ENCODE measurements at places on chromosomes 5 and 9.

DNA sequence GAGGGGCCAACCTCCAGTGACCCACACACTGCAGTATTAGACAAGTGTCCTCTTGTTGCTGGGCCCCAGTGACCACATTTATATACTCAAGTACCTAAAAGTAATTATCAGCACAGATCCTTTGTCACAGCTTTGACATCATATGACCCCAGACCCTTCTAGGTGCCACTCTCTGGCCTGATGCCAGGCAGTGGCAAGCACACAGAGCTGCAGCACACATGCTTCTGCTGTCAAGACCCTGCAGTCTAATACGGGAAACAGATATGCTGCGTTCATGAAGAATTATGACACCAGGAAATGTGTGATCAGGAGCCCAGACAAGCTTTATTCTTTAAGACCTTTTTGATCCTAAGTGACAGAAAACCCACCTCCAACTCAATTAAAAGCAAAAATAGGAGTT is 63.8 kb upstream of the AFAP1L1 start:
- DNase-seq = no peak
- H3K36me3 ChIP-seq = no peaks in the 10 kb centered on the region
- H3K4me1 ChIP-seq = peaks cover 4% of the 10 kb centered on the region
- H3K27ac ChIP-seq = no peak overlapping the region

GRCh38 chr5:65034029-65034812 is 265.5 kb downstream of the CWC27 start:
- DNase-seq = peak; percentile 49
- peaks cover 15% of the 10 kb centered on the region for H3K4me1 ChIP-seq
- H3K27me3 ChIP-seq = no peaks in the 10 kb centered on the region
- no peak overlapping the region for H3K4me3 ChIP-seq
- no peaks in the 10 kb centered on the region for H3K36me3 ChIP-seq
- no peak overlapping the region for H3K27ac ChIP-seq

GRCh38 chr5:31888564-31888963 is 249.6 kb downstream of the PDZD2 start:
- H3K27ac ChIP-seq = no peak overlapping the region
- peak; percentile 42 for DNase-seq
- peaks cover 3% of the 10 kb centered on the region for H3K4me1 ChIP-seq
- H3K36me3 ChIP-seq = no peaks in the 10 kb centered on the region
- H3K27me3 ChIP-seq = no peaks in the 10 kb centered on the region

GRCh38 chr5:123398058-123398733 is 25.0 kb downstream of the CEP120 start:
- DNase-seq = no peak
- no peaks in the 10 kb centered on the region for H3K27me3 ChIP-seq
- H3K4me1 ChIP-seq = no peaks in the 10 kb centered on the region
- no peak overlapping the region for H3K27ac ChIP-seq
- H3K36me3 ChIP-seq = peaks cover 66% of the 10 kb centered on the region
- H3K4me3 ChIP-seq = no peak overlapping the region

- no peak overlapping the region for H3K27ac ChIP-seq
- peaks cover 75% of the 10 kb centered on the region for H3K27me3 ChIP-seq
- H3K4me3 ChIP-seq = no peak overlapping the region
- no peak for DNase-seq
- no peaks in the 10 kb centered on the region for H3K4me1 ChIP-seq
- no peaks in the 10 kb centered on the region for H3K36me3 ChIP-seq
These were observed 21.0 kb downstream of the TLX3 start for GRCh38 chr5:171330021-171330420.

- no peak overlapping the region for H3K27ac ChIP-seq
- no peaks in the 10 kb centered on the region for H3K27me3 ChIP-seq
- peak; percentile 92 for DNase-seq
- H3K4me1 ChIP-seq = no peaks in the 10 kb centered on the region
These were observed 28.3 kb downstream of the PTPN3 start for GRCh38 chr9:109469646-109470358.

DNA sequence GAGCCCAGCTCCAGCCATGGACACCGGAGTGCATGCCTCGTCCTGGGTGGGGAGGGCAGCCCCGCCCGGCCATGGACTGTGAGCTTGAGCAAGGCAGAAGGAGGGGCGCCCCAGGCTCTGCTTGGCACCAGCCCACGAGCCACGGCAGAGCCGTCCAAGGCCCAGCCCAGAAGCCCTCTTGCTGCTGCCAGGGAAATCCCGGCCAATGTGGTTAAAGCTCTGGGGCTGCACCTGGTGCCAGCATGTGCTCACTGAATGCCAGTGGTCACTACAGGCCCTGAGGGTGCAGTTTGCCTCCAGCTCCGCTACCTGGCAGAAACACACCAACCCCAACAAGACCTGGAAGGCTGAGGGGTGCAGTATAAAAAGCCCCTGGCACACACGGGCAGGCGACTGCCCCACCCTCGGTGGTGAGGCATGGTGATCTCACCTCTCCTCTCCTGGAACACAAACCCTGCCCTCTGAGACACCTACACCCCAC is 11.8 kb downstream of the BRD3 start:
- H3K27me3 ChIP-seq = no peaks in the 10 kb centered on the region
- H3K4me3 ChIP-seq = no peak overlapping the region
- peaks cover 26% of the 10 kb centered on the region for H3K36me3 ChIP-seq
- no peaks in the 10 kb centered on the region for H3K4me1 ChIP-seq

DNA sequence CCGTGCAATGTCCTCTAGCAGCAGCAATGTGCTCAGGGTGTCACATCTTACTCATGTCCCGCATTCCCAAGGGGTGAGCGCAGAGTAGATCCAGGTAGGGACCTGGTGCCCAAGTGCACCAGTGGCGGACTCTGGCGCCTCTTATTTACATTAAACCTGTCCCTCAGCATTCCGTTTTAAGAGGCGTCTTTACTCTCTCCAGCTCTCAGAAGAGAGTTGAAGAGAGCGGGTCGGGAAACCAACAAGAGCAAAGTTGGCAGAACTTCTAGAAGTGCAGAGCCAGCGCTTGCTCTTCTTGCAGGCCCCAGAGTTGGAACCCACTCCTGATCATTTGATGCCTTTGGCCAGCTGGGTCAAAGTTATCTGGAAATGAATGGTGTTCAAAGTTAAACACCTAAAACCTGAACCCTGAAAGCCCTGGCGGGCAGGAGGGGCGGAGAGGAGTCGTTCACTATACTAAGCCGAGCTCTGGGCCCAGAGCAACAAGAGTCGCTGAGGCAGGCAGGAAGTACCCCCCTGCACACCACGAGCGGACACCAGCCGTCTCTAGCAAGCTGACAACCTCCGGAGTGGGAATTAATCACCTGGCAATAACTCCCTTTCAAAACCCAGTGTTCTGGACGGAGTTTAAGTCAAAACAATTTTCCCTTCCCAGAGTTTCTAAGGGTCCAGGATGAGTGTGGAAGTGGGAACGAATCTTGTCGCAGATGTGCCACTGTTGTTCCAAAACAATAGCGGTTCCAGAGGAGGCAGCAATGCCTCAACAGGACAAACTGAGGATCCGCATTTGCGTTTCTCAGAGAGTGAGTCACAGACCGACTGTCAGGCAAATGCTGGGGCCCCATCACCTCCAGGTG is 122.8 kb downstream of the TMEM161B start:
- no peaks in the 10 kb centered on the region for H3K36me3 ChIP-seq
- H3K27ac ChIP-seq = no peak overlapping the region
- H3K4me1 ChIP-seq = no peaks in the 10 kb centered on the region
- H3K4me3 ChIP-seq = no peak overlapping the region
- peak; percentile 79 for DNase-seq

- H3K27me3 ChIP-seq = no peaks in the 10 kb centered on the region
- no peaks in the 10 kb centered on the region for H3K36me3 ChIP-seq
- peaks cover 12% of the 10 kb centered on the region for H3K4me1 ChIP-seq
- no peak for DNase-seq
- no peak overlapping the region for H3K4me3 ChIP-seq
These were observed 152.8 kb upstream of the TAS2R1 start for GRCh38 chr5:9782826-9783560.

GRCh38 chr9:70556771-70557170 is 142.3 kb upstream of the KLF9 start:
- no peak overlapping the region for H3K27ac ChIP-seq
- H3K4me3 ChIP-seq = no peak overlapping the region
- H3K36me3 ChIP-seq = no peaks in the 10 kb centered on the region

DNA sequence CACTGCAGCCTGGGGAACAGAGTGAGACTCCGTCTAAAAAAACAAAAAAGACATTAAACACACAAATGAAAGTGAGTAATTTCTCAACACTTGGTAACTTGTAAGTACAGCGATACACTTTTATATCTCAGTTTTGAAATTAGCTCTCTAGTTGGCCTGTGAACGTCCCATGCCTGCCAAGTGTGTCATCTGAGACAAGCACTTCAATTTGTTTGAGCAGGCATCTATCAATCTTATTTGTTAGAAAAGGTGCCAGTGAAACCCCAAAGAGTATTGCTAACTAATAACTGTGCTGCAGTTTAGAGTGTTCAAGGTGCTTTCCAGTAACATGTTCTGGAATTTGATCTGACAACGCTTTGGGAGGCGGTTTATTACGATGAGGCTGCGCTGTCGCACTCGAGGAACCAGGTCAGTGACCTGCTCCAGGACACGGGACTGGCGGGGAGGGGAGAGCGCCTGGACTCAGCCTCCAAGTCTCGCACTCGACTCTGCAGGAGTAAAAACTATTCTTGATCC is 1.1 kb upstream of the SPIN1 start:
- peak overlapping the region; percentile 94 for H3K4me3 ChIP-seq
- H3K36me3 ChIP-seq = peaks cover 17% of the 10 kb centered on the region
- H3K27ac ChIP-seq = no peak overlapping the region

DNA sequence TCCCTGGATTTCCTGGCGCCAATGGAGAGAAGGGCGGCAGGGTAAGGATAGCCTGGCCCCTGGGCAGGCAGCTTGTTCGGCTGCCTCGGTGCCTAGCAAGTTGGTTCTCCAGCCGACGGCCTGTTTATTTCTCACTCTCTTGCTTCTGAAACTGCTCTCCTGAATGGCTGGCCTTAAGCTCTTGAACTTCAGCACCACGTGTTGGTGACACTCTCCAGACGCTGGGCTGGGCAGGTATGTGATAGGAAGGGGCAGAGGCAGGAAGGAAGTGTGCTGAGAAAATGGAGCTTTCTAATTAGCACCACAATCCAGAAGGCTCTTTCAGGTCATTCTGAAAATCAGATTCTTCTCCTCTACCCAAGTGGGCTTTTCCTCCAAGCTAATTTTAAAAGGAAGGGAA is 91.4 kb upstream of the FCN2 start:
- no peaks in the 10 kb centered on the region for H3K36me3 ChIP-seq
- no peaks in the 10 kb centered on the region for H3K4me1 ChIP-seq
- H3K27me3 ChIP-seq = no peaks in the 10 kb centered on the region
- H3K27ac ChIP-seq = no peak overlapping the region
- H3K4me3 ChIP-seq = no peak overlapping the region
- no peak for DNase-seq

GRCh38 chr5:171201310-171201709 is 107.7 kb upstream of the TLX3 start:
- H3K27me3 ChIP-seq = no peaks in the 10 kb centered on the region
- no peaks in the 10 kb centered on the region for H3K4me1 ChIP-seq
- no peak overlapping the region for H3K27ac ChIP-seq
- no peak for DNase-seq

DNA sequence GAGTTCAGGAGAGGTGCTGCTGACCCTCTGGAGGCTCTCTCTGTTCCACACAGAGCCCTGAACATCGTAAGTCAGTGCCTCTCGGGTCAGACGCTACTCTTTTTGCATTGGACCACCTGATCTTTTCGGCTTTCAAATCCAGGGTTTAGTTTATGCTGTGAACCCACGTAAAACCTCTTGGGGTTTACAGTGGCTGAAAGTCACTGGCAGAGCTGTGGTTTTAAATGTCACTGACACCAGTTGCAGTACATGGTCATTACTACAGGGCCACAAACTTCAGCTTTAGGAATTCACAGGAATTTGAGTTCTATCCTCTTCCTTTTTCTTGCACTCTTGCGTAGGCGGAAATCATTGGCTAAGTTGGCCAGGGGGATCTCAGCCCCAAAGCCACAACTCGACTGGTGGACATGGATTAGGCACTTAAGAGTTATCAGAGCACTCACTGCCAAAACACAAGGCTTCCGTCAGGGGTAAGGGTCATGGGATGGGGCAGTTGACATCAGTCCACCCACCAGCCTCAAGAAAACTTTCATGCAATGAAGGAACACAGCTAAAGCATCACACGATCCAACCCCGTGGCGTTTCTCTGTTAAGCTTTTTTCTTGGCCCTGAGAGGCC is 76.9 kb downstream of the SFXN1 start:
- no peak overlapping the region for H3K4me3 ChIP-seq
- no peak for DNase-seq
- no peak overlapping the region for H3K27ac ChIP-seq
- no peaks in the 10 kb centered on the region for H3K4me1 ChIP-seq

DNA sequence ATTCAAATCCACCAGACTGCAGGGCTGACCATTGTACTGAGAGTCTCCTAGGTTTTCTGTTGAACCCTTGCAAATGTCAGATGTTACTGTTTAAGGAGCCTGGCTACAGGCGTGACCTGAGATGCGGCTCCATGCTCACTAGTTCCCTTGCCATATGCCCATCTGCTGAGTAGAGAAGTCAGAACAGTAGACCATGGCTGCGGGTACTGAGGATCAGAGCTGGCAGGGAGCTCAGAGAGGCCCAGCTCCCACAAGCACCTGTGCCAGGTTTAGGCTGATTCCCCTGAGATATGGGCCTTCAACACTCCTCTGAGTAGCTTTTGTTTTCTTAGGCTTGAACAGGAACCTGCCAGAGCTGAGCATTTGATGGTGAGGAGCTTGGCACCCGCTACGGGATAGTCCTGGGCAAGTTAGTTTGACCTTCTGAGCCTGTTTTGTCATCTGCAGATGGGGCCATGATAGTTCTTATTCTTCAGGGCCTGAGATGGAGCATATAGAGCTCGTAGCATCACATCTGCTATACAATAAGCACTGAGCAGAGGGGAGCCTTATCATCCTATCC is 83.7 kb downstream of the BOD1 start:
- H3K4me3 ChIP-seq = no peak overlapping the region
- H3K27me3 ChIP-seq = no peaks in the 10 kb centered on the region
- no peaks in the 10 kb centered on the region for H3K36me3 ChIP-seq

- no peak overlapping the region for H3K27ac ChIP-seq
- peaks cover 30% of the 10 kb centered on the region for H3K36me3 ChIP-seq
- DNase-seq = no peak
- H3K4me1 ChIP-seq = no peaks in the 10 kb centered on the region
These were observed 5.5 kb downstream of the C9orf85 start for GRCh38 chr9:71916834-71917534.

GRCh38 chr5:29833394-29833793 is 1360.1 kb upstream of the CDH6 start:
- H3K4me1 ChIP-seq = no peaks in the 10 kb centered on the region
- H3K27ac ChIP-seq = no peak overlapping the region
- no peaks in the 10 kb centered on the region for H3K36me3 ChIP-seq
- no peaks in the 10 kb centered on the region for H3K27me3 ChIP-seq
- H3K4me3 ChIP-seq = no peak overlapping the region

GRCh38 chr5:149391524-149391923 is 12.4 kb upstream of the IL17B start:
- no peak for DNase-seq
- no peaks in the 10 kb centered on the region for H3K4me1 ChIP-seq
- no peaks in the 10 kb centered on the region for H3K27me3 ChIP-seq
- no peak overlapping the region for H3K4me3 ChIP-seq
- no peaks in the 10 kb centered on the region for H3K36me3 ChIP-seq

Data from endodermal cell (in vitro differentiated cells).